ENCODE measurements at places on chromosomes 5 and 9.

DNA sequence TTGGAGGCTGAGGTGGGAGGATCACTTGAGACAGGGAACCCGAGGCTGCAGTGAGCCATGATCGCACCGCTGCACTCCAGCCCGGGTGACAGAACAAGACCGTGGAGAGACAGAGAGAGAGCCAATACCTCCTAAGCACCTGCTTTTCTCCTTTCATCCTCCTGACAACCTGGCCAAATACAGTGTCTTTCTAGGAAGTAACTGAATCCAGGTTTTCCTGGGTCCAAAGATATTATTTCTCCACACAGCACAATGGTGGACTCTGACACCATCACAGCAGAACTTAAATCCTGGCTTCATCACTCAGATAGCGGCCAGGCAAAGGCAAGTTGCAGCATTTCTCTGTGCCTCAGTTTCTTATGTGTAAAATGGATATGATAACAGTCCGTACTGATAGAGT lies 21.9 kb downstream of the DUSP1 start:
- DNase-seq = no peak

DNA sequence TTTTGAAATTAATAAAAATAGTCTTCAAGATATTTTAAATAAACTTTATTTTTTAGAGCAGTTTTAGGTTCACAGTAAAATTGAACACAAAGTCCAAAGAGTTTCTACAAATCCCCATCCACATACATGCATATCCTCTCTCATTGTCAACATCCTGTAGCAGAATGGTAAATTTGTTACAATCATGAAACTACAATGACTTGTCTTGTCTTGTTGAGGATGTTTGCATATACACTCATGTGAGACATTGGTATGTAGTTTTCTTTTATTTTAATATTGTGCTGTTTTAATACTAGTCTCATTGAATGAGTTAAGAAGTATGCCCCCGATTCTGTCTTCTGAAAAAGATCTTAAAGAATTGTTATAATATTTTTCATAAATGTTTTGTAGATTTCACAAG lies 447.0 kb upstream of the EDIL3 start:
- no peak for DNase-seq

DNA sequence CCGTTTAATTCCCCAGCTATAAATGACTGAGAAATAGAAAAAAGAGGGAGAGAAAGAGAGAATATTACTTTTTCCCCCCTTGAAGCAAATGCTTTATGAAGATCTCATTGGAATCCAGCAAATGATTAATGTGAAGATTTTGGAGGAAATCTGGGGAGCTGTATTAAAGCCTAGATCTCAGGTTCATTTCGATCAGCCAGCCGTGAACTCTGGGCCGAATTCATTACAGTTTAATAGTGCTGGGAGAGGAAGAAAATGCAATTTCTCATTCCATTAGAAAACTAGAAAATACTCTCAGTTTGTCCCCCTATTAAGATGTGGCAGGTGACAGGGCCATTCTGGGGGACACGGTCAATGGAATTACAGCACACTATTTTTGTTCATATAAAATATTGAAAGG lies 4.8 kb downstream of the OTP start:
- DNase-seq = no peak

GRCh38 chr9:104914466-104914865 lies 13.5 kb downstream of the ABCA1 start:
- no peak for DNase-seq

DNA sequence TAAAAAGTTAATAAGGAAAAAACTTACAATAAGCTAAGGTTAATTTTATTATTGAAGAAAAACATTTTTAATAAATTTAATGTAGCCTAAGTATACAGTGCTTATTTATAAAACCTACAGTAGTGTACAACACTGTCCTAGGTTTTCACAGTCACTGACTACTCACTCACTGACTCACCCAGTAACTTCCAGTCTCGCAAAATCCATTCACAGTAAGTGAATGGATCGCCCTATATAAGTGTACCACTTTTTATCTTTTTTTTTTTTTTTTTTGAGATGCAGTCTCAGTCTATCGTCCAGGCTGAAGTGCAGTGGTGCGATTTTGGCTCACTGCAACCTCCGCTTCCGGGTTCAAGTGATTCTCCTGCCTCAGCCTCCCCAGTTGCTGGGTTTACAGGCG lies 47.7 kb downstream of the FNIP1 start:
- no peak for DNase-seq

GRCh38 chr9:87810008-87810407 lies 72.7 kb upstream of the SPATA31E1 start:
- DNase-seq = no peak

DNA sequence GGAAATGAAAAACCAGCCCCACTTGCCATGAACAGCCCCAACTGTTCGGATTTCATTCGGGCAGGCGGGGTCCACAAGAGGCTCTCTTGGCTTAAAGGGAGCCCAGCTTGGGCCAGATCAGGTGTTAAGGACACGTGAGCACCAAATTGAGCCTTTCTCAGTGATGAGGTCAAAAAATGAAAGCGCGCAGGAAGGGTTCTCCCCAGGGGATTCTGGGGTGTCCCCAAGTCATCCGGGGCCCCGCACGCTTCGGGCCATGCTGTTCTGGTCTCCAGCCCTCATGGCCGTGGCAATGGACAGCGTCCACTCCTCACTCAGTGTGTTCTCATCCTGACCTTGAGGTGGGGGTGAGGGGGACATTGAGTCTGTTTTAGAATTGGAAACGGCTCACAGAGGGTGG lies 10.9 kb downstream of the AK1 start:
- DNase-seq = peak; percentile 79

DNA sequence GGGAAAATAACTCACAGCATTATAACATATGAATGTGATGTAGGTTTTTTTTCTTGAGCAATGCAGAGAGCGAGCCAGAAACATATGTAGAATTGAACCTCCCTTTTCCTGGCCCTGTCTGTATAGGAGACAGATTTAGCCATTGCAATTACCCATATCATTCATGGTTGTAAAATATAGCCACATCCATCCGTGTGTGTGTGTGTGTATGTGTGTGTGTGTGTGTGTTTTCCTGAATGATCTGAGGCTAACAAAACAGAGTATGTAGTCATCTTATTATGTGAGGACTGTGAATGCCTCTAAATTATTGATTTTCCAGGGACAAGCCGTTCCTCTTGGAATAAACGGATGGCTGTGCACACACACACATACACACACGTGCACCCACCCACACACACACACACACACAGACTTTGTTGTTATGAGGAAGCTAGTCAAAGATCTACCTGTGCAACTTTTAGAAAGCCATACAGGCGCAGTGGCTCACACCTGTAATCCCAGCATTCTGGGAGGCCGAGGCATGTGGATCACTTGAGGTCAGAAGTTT lies 11.7 kb upstream of the DENND1A start:
- no peak for DNase-seq

- no peak for DNase-seq
Measured at GRCh38 chr9:136314944-136315343, 11.1 kb upstream of the CCDC187 start.

GRCh38 chr5:151628112-151628823 lies 37.1 kb upstream of the FAT2 start:
- DNase-seq = no peak

DNA sequence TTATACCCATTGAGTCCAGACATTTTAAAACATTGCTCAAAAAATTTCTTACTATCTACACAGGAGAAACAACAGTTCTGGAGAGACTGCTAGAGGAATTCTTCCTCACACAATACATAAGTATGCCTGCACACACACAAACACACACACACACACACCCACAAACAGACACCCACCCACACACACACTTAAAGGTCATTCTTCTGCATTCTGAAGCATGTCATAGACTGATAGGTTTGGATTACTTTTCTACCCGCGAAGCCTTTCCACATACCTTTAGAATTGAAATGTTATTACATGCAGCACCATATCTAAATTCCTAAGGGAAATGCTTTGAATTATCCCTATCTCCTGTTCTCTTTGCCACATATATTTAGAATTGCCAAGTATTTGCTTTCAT lies 80.2 kb downstream of the FAM174A start:
- no peak for DNase-seq

GRCh38 chr9:92196909-92197308 lies 81.7 kb upstream of the SPTLC1 start:
- DNase-seq = no peak

DNA sequence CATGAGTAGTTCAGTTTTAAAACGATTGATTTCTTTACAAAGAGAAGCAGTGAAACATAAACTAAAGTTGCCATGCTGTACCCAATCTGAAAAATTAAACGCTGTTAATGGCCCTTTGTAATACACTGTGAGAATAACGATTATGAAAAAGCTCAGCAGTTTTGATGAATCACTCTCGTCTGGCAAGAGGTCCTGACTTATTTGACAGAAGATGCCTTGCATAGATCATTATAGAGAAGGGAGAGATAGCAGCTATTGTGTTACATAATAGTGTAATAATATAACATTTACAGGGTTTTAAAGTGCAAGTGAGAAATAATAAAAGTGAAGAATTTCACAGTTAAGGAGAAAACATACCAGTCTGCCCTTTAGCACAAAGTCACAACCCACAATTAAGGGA lies 361.5 kb upstream of the CDH10 start:
- DNase-seq = no peak

GRCh38 chr5:135019314-135019713 lies 14.7 kb downstream of the PITX1 start:
- DNase-seq = no peak

DNA sequence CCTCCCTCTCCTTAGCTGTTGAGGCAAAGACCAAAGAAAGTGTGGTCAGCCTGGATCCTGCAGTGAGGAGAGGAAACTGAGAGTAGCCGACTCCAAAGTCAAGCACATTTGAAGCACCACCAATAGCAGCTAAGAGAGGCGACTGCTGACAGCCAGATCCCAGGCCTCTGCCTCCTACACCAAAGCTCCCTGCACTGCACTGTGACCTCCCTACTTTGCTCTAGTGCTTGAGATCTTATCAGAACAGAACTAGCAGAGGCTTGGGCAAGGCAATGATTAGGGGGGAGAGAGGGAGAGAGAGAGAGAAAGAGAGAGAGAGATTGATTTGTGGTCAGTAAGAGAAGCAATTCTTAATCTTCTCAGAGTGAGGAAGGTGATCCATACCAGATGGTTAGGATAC lies 216.3 kb downstream of the CDK5RAP2 start:
- DNase-seq = no peak

DNA sequence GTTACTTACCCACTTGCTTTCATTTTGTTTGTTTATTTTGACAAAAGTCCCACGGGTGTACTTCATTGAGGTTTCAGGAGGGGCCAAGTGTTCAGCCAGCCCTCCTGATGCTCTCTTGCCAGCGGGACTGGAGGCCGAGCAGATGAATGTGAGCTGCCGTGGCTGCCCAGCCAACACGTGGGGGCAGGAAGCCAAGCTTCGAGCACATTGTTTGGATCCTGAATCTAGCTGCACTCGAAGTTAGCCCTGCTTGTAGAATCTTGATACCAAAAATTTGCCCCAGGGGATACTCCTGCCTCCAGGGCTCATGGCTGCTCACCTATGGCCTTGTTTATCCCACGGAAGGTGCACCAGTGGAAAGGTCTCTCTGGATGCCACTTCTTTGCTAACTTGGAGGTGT lies 49.3 kb downstream of the RASGEF1C start:
- DNase-seq = no peak

GRCh38 chr9:91161465-91162300 lies 200.0 kb downstream of the AUH start:
- no peak for DNase-seq

- no peak for DNase-seq
Measured at GRCh38 chr5:30849931-30850710, 343.4 kb upstream of the CDH6 start.

DNA sequence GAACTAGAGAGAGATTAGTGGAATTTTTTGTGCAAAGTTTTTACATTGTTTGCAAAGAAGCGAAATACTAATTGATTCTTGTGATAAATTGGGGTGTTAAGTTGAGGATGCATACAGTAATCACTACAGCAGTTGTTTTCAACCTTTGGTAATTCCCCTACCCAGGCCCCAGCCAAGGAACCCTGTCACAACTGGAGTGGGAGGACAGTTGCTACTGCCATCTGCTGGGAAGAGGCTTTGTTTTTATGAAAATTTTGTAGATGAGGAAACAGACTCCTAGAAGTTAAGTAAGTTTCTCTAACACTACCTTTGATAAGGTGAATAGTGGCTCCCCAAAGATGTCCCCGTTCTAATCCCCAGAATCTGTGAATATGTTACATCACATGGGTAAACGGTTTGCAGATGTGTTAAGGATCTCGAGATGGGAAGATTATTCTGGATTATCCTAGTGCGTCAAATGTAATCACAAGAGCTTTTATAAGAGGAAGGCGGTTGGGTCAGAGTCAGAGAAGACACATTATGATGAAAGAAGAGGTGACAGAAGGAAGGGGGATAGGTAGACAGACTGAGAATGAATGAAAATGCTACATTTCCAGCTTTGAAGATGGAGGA lies 34.0 kb upstream of the PPP1R2B start:
- peak; percentile 15 for DNase-seq

DNA sequence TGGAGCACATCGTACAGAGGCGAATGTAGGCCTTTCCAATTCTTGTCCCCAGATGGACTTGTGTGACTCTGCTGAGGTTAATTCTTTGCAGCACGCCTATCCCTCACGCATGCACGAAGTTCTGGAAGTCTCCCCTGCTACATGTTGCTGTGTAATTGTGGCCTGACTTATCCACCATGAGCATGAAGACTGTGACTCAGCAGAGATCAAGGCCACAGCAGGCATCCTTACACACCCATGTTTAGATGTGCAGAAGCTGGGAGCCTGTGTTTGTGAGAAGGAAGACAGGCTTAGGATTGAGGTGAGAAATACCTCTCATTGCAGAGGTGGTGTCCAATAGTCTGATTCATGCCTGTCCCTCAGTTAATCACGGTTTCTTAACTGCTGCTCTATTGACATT lies 135.6 kb downstream of the ICE1 start:
- no peak for DNase-seq

GRCh38 chr9:135851748-135852147 lies 55.6 kb downstream of the CAMSAP1 start:
- no peak for DNase-seq

DNA sequence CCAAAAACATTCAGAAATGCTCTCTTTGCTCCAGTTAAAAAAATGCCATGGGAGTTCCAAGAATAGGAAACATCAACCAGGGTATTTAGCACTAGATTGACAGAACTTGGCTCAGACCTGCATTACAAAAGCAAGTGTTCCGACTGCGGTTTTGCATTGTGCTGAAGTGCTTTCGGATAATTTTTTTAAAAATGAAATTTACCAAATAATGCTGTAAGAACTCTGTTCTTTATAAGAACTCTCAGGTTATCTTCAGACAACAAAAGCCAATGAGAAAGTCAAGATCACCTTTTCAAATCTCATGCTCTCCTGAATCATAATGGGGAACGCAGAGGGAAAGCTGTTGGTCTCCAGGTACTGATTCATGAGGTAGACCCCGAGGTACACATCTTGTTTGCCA lies 483 bp upstream of the PLPP6 start:
- no peak for DNase-seq

- DNase-seq = no peak
Measured at GRCh38 chr5:67802766-67803165, 412.8 kb upstream of the PIK3R1 start.

- no peak for DNase-seq
Measured at GRCh38 chr9:137308057-137308619, 6.1 kb upstream of the NRARP start.

DNA sequence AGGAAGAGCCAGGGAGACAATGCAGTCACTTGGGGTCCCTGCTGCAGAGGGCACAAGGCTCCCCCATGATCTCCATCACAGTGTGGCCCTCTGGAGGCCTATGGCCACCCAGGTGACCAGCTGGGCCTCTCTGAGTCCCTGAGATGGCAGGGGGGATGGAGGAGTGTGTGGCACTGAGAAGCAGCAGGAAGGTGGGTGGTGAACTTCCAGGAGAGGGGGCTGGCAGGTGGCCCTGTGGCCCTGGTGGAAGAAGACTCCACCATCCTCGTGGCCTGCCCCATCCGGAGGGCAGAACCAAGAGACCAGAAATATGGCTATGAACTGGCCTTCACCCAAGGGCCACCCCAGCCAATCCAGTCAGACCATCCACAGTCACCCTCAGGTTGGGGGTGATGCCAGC lies 31.7 kb upstream of the AFAP1L1 start:
- no peak for DNase-seq

Measured in B cell (primary cell).